CD4-positive, alpha-beta T cell treated with Interferon alpha-2 for 1 hour (primary cell): ENCODE measurements at places on chromosomes 11 and 22.
A peak's percentile ranks its signal among the peaks of the same experiment; 100 is the strongest.

DNA sequence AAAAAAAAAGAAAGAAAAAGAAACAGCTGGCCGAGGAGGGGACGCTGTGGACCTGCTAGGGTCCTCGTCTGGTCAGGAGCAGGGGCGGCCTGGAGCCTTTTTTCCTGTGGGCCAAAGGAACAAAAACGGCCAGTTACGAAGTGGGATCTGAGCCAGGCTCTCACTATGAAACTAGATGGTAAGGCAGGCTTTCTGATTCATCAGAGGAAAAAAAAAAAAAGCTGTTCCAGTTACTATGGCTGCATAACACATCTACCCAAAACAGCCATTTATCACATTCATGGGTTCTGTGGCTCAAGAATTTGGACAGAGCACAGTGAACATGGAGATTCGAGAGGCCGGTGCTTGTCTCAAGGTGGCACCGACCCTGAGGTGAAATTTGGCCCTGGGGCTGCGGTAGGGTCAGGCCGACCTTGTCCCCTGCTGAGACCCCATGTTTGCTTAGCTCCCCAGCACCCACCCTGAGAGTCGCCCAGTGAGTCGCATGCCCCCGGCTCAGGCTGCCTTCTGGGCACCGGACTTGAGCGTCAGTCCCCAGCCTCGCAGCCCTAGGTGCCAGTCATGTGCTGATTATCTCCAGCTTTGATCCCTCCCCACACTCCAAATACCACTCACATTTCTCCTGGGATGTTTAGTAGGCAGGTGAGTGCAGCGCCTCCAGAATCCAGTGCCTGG, 34.2 kb downstream of the MRGPRD start:
- no peak for DNase-seq

- DNase-seq = no peak
Observed at GRCh38 chr11:27233654-27234042, 129.4 kb downstream of the CCDC34 start.

DNA sequence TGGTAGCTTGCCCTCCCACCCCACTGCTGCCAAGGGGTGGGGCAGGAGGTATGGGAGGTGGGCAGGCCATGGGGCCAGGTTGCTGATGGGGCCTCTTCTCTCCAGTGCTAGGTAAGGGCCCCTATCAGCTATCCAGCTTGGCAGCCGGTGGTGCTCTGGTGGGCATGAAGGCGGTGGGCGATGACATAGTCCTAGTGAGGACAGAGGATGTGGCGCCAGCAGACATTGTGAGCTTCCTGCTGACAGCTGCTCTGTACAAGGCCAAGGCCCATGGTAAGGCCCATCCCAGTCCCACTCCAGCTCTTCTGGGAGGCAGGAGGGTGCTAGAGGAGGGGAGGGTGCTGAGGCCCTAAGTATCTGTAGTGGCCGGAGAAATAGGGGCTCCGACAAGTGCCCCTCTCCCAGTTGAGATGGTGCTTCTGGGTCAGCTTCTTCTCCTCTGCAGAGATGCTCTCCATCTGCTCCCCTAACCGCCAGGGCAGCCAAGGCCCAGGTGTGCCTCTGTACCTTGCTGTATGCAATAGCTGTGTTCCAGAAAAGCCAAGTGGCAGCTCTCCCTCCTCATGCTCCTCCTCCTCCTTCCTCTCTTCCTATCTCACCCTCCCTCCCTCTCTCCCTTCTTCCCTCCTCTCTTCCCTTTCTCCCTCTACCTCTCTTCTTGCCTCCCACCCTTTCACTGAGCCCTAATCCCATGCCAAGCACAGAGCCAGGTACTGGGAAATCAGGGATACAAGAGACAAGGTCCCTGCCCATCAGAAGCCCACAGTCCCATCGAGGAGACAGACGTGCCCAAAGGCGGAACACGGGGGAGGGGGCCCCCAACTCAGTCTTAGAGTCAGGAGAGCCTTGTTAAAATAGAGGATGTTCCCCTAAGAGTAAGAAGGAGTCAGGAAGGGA, 55.3 kb downstream of the OTOG start:
- no peak for DNase-seq

GRCh38 chr11:99019696-99020095, 1.1 kb upstream of the CNTN5 start:
- DNase-seq = no peak

DNA sequence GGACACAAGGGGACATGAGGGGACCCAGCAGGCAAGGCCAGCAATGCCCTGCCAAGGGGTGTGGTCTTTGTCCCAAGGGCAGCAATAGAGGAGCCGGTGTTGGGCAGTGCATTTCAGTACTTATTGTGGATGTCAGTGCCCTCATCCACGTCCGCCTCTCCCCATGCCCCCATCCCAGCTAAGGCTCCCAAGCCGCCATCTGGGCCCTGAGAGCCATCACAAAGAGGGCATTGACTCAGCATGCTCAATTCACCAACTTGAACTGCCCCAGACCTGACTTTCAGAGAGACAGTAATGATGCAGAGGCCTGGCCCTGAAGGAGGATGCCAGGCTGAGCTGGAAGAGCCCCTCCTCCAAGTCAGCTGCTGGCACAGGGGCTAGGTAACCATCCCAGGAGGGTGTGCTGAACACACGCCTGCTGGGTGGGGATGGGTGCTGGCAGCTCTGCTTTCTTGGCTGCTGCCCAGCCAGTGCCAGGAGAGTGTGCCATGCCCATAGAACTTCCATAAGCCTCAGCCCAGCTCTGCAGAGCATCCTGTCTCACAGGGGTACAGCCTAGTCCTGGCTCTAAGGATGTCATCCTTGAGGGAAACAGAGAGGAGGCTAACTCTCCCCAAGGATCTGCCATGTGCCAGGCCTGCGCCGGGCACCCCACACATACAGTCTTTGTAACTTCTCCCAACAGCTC, 46.5 kb downstream of the PDE2A start:
- no peak for DNase-seq

DNA sequence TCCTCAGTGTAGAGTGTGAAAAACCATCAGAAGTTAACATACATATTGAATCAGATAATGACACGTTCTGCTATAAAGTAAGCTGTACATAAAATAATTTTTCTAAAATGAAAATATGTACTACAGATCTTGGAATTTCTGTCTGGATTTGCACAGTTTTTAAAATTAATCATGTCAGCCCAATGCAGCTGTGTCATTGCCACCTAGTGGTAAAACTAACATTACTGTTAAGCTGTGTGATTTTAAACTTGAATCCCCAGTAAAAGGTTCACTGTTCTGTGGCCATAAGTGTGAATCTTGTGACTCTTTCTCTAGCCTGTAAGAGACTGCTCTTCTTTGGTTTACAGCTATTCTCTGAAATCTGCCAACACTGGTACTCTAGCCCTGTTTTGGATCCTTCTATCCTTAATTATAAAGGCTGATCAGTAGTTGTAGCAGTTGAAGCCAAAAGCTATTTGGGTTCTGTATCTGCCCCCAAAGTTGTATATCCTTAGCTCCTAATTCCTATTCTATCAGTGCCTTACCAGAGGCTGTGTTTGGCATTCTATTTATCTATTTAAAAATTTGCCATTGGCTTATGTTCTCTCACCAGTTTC, 4.0 kb downstream of the JRKL start:
- peak; percentile 60 for DNase-seq

GRCh38 chr11:73258104-73259035, 13.8 kb upstream of the P2RY6 start:
- no peak for DNase-seq

- DNase-seq = no peak
Observed at GRCh38 chr11:46278387-46279125, 1.1 kb downstream of the CREB3L1 start.

- DNase-seq = no peak
Observed at GRCh38 chr11:124899383-124900145, 1.9 kb upstream of the ROBO4 start.

GRCh38 chr11:14969901-14970323, 2.2 kb downstream of the CALCA start:
- DNase-seq = no peak

- no peak for DNase-seq
Observed at GRCh38 chr22:20319041-20319744, 667 bp downstream of the DGCR6L start.

- DNase-seq = peak; percentile 97
Observed at GRCh38 chr11:74492974-74493790, at the start of gene LIPT2. LIPT2 (minus strand) TSS chr11:74493724; CDS start chr11:74493703, 21 bp downstream.

DNA sequence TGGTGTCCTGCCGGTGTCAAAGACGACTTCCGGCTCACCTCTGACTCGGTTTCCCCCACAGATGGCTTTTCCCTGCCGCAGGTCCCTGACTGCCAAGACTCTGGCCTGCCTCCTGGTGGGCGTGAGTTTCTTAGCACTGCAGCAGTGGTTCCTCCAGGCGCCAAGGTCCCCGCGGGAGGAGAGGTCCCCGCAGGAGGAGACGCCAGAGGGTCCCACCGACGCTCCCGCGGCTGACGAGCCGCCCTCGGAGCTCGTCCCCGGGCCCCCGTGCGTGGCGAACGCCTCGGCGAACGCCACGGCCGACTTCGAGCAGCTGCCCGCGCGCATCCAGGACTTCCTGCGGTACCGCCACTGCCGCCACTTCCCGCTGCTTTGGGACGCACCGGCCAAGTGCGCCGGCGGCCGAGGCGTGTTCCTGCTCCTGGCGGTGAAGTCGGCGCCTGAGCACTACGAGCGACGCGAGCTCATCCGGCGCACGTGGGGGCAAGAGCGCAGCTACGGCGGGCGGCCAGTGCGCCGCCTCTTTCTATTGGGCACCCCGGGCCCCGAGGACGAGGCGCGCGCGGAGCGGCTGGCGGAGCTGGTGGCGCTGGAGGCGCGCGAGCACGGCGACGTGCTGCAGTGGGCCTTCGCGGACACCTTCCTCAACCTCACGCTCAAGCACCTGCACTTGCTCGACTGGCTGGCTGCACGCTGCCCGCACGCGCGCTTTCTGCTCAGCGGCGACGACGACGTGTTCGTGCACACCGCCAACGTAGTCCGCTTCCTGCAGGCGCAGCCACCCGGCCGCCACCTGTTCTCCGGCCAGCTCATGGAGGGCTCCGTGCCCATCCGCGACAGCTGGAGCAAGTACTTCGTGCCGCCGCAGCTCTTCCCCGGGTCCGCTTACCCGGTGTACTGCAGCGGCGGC, 5.5 kb downstream of the B3GNT6 start:
- DNase-seq = no peak

- no peak for DNase-seq
Observed at GRCh38 chr11:86775361-86775760, 25.0 kb upstream of the PRSS23 start.

DNA sequence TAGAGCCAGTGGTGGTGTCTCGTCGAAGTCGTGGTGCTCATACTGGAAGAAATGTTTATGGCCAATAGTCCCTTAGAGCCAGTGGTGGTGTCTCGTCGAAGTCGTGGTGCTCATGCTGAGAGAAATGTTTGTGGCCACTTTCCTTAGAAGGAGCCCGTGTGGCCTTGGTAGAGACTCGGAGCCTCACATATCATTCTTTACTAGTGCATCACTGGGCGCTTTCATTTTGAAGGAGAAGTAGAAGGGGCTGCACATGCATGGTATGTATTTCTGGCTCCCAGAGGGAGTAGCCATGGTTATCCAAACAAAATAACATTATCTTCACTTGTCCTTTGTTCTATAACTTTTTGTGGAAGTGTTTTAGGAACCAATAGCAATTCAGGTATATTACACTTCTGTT, 69.5 kb downstream of the JAM3 start:
- DNase-seq = no peak

DNA sequence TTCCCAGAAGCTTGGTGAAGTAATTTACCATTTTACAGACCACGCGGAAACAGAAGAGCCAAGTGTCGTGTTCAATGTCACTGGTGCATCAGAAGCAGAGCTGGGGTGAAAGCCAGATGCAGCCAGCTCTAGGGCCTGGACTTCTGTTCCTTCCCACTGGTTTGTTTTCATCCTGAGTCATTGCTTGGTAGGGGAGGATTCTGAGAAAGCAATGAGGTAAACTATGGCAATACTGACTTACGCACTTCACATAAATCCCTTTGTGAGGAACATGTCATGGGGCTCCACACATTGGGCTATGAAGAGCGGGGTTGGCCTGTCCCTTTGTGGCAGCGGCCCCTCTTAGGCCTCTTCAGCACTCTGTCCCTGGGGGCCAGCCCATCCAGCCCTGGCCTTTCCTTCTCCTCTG, 52.4 kb upstream of the RBFOX2 start:
- no peak for DNase-seq

GRCh38 chr22:35630387-35630793, 13.3 kb upstream of the MB start:
- no peak for DNase-seq

DNA sequence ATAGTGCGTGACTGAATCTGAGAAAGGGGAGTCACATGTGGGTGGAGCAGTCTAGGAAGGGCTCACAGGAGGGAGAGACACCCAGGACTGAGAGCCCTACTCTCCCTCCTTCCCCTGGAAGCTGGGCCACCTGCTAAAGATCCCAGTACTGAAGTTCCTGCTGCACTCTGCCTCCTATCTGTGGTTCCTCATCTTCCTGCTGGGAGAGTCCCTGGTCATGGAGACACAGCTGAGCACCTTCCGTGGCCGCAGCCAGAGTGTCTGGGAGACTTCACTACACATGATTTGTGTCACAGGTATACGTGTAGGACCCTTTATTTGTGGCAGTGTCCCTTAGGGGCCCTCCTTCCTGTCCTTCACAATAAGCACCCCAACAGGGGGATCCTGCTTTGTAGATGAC, 19.3 kb downstream of the ART5 start:
- no peak for DNase-seq

DNA sequence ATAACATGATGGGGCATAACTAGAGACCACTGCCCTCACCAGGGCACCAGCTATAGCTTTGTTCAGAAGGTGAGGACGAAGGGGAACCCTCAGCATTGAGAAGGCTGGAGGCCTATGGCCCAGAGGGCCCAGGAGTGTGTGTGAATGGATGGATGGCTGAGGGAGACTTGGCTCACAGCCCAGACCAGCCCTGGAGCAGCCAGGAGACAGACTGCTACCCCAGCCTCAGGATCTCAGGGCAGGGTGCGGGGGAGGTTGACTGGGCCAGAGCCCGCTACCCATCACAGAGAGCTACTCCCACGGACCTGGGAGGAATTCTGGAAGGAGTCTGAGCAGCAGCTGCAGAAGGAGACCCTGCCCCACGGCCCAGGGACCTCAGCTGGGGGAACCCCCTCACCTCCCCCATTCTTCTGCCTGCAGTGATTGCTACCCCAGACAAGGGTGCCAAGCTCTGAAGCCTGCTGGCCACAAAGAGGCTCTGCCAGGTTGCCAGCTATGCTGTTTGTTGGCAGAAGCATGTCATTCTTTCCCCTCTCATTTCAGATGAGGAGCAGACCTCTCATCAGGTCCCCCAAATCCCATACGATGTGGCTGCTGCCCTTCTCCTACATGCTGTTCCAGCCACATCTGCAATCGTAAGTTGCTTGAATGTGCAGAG, 5.4 kb upstream of the CSDC2 start:
- DNase-seq = no peak

- DNase-seq = no peak
Observed at GRCh38 chr11:1392111-1392510, 2.4 kb downstream of the BRSK2 start.

DNA sequence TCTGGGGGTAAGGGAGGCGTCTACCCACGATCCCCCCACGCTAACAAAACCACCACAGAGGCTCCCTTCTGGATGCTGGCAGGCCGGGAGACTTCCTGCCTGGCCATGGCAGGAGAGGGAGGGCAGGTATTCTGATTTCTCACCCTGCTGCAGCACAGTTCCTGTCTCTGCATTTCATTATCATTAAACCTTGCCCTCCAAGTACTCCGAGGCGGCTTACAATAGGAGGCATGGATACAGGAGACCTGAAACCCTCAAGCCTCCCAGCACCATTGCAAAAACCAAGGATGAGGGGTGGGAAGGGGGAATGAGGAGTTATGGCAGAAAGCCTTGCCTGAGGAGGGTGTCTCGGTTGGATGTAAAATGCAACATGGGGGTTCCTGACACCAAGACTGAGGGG, 44.1 kb upstream of the MN1 start:
- no peak for DNase-seq
